ENCODE measurements at places on chromosomes 7 and 10.

- no peak for DNase-seq
Observed at GRCh38 chr7:81025360-81025759, 106.5 kb upstream of the SEMA3C start.

- no peak for DNase-seq
Observed at GRCh38 chr7:1065585-1066241, 21.4 kb downstream of the GPR146 start.

- no peak for DNase-seq
Observed at GRCh38 chr7:18902892-18903291, 214.5 kb downstream of the TWIST1 start.

DNA sequence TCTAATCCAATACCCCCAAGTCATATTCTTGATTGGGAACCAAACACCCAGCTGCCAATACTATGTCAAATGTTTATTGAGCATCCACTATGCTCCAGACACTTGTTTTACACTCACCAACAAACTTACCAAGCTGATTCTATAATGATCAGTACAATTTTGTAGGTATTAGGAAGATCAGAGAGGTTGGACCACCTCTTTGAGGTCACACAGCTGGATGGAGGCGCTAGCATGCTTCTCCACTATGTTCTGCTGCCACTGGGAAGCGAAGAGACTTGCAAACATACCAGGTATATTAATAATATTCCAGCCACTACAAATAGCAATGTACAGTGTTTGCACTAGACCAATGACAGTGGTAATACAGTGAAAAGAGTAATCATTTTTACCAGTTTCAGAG lies 25.6 kb upstream of the SEPHS1 start:
- no peak for DNase-seq

DNA sequence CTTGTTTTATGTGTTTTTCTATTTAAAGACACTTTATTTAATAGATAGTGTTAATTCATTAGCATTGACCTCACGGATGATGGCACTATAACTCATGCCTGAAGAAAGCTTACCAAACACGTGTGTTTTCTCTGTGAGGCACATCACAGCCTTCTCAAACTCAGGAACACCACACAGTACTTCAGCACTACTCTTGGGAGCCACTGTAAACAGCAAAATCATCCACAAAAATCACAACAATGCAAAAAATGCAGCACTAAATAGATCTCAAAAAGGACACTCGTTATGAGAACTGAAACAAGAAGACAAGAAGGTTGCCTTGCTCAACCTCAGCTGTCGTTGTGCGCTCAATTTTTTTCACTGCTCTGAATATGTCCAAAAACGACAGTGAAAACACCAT lies 12.0 kb upstream of the PARP12 start:
- no peak for DNase-seq

GRCh38 chr10:5648494-5649457 lies 17.6 kb downstream of the ASB13 start:
- DNase-seq = no peak

DNA sequence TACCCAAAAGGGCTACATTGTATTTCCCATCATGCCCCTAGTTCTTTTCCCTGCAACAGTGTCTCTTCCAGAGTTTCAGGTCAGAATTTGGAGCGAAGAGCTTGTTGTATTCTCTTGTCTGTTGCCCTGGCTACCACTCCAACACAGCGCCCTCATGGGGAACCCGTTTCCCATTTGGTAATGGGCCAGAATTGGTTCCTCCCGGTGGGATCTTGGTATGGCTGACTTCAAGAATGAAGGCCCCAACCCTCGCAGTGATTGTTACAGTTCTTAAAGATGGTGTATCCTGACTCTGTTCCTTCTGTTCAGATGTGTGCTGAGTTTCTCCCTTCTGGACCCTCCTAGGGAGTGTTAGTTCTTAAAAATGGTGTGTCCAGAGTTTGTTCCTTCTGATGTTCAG lies 110.5 kb upstream of the ZNF32 start:
- DNase-seq = no peak

DNA sequence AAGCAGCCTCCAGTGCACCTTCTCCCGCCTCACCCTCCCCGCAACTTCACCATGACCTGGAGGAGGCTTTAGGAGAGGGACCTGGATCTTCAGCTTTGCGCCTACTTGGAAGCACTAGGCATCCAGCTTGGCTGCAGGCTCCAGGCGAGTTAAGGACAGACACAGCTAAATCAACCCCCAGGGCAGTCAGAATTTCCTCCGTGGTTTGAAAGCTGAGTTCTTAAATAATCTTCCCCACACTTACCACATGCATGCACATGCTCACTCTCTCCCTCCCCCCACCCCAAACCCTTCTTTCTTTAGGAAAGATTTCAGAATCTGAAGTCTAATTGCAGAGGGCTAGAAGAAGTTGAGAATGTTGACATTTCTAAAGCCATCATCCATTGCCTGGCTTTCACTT lies 36.7 kb upstream of the LRRC4 start:
- DNase-seq = no peak

DNA sequence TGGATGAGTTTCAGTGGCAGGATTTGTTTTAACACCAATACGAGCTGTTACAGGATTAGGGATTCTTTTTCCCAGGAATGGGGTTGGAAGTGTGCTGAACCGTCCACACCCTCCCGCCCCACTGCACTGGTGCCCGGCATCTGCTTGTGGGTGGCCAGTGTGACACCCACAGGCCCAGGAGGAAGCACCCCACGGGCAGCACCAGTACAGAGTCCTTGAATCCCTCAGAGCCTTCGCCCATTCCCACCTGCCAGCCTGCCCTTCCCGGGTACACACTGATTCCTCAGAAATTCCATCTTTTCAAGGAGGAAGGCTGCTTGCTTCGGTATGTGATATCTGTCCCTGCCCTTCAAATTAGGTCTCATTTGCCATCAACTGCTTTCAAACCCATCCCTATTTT lies 15.4 kb downstream of the INSIG1 start:
- DNase-seq = no peak

GRCh38 chr7:4235596-4235995 lies 446.5 kb upstream of the FOXK1 start:
- DNase-seq = no peak

DNA sequence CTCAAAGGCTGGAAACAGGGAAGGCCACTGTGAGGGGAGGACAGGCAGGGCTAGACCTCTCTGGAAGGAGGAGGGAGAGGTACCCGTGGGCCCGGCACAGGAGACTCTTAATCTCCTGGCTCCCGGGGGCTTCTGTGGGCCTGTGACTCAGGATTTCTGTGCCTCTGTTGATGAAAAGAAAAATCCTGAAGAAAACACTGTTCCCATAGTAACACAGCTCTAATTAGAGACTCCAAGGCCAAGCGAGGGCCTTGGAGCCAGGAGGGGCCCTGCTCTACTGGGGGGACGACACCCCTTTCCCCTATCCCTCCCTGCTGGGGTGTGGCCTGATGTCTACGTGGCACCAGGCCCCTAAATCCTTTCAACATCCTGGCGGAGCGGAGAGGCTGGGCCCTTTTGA lies 174.1 kb upstream of the TNRC18 start:
- DNase-seq = no peak

- DNase-seq = no peak
Observed at GRCh38 chr7:25122373-25122772, 2.7 kb downstream of the CYCS start.

DNA sequence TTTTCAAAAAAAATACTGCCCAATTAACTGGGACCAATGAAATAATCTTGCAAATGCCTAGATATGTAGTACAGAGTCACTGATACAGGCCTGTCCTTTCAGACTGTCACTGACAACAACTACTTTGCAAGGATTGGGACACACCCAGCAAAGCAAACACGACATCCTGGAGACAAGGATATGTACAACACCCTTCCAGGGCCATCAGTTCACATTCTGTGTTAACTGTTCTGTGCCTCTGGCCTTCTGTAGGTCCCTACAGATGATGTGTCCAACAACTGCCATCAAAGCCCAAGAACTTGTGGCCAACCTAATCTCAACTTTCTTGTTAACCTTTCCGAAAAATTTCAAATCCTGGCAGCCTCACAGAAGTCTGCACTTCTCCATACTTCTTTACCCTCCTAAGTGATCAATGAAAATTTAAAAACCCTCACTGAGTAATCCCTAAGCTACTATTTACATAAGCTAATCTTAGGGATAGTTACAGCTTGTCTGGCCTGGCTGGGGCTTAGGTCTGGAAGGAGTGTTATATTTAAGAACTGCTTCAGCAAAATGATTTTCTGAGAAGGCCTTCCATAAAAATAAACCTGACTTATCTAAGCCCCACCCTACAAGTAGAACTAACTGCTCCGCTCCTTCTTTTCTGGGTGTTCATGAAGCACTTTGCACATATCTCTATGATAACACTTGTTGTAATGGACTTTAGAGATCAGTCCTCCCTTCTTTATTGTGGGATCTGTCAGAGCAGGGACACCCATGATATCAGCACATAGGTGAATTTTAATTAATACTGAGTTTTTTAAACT lies 21.0 kb downstream of the COBL start:
- no peak for DNase-seq

DNA sequence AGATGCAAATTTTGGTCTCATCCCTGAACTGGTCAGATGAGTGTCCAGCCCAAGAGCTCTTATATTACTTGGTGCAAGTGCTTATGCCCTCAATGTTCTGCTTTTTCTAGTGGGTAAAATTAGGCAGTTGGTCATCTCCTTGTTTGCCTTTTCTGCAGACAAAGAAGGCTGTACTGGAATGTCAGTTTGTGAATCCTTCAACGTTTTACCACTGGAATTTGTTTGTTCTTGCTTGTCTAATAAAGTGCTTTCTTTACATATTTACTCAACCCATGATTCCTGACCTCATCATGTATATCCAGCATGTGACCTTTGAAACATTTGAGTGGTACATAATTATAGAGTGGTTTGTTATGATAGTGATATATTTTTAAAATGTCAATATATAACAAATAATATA lies 232.2 kb upstream of the TEX47 start:
- no peak for DNase-seq

- DNase-seq = no peak
Observed at GRCh38 chr7:156903232-156903909, 10.4 kb upstream of the LMBR1 start.

- DNase-seq = no peak
Observed at GRCh38 chr7:124777268-124777667, 11.7 kb upstream of the GPR37 start.

- DNase-seq = no peak
Observed at GRCh38 chr7:72297636-72298035, 114.5 kb downstream of the CALN1 start.

DNA sequence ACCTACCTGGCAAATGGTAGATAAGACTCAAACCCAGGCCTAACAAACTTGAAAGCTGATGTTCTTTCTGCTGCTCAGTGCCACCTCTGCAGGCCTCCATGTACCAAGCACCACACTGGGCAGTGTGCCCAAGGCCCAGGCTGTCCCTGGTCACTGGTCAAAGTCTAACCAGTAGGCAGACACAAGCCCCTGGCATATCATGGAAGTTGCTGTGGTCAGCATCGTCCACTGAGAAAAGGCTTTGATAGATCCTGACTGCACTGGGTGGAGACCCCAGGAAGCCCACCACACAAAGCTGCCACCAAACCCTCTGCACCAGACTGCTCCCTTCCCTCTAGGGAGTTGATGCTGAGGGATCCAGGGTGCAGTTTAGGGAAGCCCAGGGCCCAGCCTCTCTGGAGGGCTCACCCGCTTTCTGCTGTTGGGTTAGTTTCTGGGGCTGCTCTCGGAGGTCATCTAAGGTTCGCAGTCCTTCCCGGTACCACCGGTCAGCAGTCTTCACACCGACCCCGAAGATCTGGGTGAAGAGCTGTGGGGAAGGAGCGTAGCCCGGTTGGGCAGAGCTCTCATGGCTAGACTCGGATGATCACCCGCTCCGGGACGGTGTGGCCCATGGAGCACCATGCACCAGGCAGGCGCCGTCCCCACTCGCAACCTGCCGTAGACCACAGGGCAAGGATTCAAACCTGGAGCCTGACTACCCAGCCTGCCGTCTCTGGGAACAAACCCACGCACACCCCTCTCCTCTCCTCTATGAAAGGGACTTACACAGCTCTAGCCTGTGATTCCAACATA lies 6.0 kb downstream of the POLM start:
- DNase-seq = no peak

DNA sequence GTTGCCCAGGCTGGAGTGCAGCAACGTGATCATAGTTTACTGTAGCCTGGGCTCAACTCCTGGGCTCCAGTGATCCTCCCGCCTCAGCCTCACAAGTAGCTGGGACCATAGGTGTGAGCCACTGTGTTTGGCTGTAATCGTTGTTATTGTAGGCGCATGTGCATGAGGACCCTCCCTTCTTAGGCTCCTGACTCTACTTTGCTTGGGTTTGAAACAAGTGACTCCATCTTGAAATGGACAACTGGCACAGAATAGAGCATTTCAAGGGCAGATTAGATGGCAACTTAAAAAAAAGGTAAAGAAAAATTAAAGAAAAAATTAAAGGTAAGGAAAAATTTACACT lies 15.4 kb upstream of the GIMAP8 start:
- no peak for DNase-seq

DNA sequence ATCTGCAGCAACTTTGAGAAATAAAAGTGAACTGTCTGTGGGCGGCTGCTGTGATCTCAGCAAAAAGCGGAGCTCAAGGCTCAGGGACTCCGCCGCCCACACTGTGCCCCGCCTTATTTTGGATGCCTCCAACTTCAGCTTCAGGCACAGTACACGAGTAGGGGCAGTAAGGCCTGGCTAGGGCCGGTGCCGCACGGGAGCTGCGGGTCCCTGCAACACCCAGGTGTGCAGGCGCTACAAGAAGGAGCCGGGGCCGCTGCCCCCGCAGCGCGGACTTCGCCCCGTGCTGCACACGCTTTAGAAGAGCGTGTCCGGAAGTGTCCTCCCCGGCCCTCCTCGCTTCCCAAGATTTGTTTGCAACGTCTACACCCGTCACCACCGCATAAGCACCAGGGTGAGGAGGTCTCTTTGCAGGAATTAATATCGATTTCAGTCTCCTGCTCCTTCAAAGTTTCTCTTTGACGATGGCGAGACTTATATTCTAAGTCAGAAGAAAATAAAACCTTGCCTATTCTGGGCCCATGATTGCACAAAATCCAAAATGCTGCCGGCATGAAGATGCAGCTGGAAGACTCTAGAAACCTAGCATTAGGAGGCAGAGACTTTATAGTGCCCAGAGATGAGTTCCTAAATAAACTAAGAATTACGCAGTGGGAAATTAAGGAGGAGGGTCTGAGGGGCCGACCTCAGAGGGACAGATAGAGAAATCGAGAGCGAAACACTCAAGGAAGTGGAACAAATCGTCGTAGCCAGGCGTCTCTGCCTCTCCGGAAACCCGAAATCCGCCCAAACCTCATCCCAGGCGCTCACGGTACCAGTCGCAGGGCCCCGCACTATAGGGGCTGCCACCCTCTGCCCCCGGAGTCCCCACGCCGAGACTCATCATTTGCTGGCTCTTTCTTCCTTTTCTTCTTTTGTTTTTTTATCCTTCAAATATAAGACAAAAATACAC lies 6.4 kb downstream of the VAX1 start:
- no peak for DNase-seq

GRCh38 chr10:4809156-4809555 lies 16.9 kb upstream of the AKR1E2 start:
- no peak for DNase-seq

GRCh38 chr7:151179946-151180345 lies 7.1 kb downstream of the ASB10 start:
- DNase-seq = no peak

GRCh38 chr7:64878684-64879083 lies 24.4 kb upstream of the ZNF273 start:
- no peak for DNase-seq

Data from NCI-H1930 (cell line).